ENCODE measurements at places on chromosomes 5 and 9.

DNA sequence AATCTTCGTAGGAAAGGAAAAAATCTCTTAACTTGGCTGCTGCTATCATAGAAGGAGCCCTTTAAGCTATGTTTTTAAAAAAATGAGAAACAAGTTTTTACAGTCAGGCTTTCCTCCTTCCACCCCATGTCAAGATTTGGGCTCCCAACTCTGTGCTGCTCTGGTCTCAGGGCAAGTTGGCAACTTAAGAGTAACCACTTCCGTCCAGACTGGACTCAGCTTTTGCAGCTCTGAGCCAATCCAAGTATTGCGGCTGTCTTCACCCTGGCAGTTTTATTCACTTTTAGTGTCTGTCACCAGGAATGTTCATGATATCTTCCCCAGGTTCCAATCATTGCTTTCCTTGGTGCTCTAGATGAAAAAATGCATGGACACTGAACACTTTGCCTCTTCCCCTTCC, 115.9 kb upstream of the GAS1 start:
- no peak for DNase-seq

DNA sequence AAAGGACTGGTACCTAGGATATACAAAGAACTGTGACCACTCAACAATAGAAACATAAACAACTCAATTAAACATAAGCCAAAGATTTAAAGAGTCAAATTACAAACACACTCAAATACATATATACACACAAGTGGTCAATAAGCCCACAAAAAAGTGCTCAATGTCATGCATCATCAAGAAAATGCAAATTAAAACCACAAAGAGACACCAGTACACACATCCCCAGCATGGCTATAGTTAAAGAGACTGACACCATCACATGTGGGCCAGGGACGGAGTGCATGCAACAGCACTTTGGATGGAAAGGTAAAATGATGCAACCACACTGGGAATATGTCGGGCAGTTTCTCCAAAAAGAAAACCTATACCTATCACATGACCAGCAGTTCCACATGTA, 89.7 kb downstream of the CAAP1 start:
- no peak for DNase-seq

DNA sequence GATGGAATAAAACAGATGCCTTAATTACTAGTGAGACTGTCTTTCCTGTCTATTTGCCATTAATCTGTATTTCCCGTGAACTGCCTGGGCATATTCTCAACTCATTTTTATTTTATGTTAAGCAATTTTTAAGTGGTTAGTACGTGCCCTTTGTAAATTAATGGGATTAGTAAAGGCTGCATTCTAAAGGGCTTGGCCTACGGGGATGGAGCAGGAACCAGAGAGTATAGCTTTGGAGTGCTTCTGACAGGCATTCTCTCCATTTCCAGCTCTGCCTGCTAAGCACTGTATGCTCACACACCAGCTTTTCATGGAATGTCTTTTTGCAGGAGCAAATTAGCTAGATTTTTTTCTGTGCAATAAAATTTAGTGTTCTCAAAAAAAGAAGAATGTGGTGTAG, 241.2 kb downstream of the MCTP1 start:
- no peak for DNase-seq

DNA sequence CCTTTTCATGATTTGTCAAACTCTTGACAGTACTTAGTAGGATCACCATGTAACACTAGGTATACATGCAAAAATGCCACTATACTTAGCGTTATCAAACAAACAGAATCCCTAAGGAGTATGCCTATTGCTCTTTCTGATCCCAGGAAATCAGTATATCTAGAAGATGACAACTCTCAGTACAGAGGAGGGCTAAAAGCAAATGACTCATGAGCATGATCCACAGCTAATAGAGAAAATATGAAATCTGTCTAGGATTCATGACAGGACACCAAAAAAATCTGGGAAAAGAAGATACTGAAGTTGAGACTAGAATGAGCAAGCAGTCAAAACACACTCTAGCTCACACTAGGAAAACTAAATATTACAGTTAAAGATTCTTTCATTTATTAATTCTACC, 89.2 kb downstream of the RAPGEF6 start:
- no peak for DNase-seq

GRCh38 chr9:135561391-135562234, at the start of gene PAEP:
PAEP (plus strand) TSS chr9:135561756.
- no peak for DNase-seq

DNA sequence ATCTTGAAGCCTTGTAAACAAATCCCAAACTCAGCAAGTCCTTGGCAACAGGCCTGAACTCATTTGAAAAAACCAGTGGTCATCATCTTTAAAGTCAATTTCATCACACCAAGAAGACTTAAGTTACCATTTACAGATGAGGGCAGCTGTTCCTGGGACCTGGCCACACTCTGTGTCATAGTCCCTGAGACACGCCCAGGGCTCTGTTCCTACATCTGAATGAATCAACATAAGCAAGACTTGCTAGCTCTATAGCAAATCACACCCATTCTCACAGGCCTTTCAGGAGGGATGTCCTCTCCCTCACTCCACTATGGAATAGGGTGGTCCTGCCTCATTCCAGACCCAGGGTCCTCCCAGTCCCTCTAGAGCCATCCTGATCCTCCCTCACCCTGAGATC, 142.8 kb downstream of the NSG2 start:
- DNase-seq = no peak

DNA sequence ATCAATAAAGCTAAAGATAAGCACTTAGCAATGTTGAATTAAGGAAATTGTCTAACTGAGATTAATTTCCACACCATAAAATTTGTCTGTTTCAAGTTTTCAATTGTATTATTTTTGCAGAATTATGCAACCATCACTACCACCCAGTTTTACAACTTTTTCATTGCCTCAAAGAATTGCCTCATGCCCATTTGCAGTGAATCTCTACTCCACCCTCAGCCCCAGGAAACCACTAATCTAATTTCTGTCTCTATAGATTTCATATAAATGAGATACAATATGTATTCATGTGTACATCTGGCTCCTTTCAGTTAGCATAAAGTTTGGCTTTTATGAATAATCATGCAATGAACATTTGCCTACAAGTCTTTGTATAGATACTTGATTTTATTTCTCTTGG, 72.9 kb downstream of the PTCD2 start:
- DNase-seq = no peak

DNA sequence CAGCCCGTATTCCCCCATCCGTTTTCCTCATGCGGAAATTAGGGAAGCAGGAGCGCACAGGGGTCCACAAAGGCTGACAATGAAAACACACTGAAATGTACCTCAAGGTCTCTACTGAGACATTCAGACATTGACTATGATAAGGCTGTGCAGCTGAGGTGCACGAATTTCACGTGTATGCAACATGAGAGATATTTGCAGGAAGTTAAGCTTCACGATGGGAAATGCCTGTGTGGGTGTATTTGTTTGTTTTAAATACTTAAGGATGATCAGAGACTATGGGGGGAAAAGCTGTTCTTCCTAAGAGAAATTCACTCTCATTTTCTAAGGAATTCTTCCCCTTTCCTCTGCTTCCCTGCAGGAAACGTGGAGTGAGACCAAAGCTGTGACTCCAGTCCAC, 2.6 kb upstream of the SPATA31E1 start:
- no peak for DNase-seq

DNA sequence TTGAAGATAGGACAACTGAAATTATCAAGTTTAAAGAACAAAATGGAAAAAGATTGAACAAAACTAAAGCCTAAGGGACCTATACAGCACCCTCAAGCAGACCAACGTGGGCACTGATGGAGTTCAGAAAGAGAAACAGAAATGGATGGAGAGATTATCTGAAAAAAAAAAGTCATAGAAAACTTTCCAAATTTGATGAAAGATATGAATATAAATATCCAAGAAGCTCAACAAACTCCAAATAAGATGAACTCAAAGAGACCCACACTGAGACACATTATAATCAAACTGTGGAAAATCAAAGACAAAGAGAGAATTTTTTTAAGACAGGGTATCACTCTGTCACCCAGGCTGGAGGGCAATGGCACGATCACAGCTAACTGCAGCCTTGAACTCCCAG, 128.6 kb upstream of the PUM3 start:
- no peak for DNase-seq

DNA sequence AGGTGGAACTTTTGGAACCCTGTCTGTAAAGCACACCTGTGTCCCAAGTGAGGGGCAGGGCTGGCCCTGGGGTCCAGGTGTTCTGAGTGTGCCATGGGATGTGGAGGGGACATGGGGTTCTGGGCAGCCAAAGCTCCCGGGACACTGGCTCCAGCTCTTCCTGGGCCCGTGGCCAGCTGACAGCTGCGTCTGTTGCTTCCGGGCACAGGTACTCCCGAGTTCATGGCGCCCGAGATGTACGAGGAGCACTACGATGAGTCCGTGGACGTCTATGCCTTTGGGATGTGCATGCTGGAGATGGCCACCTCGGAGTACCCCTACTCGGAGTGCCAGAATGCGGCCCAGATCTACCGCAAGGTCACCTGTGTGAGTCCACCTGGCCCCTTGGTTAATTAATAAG, 50.7 kb downstream of the WNK2 start:
- no peak for DNase-seq

DNA sequence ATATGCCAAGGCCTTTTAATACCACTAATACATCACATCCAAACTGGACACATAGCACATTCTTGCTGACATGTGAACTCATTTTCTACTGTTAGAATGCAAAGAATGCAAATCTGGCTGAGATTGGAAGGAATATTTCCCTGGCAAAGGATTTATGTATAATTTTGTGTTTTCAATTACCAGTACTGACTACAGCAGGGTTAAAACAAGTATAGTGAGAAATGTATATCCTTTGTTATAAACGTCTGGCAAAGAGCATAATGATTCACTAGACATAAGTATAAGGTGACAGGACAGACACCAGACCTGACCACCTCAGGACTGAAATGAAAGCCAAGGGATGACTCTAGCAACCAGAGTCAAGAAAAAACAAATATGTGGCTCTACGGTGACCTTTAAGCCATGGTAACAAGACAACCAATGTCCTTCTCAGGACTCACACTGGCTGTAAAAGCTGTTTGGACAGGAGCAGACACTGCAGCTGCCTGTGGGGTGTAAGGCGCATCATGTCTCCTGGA, 95.0 kb downstream of the MRPS27 start:
- no peak for DNase-seq

- DNase-seq = no peak
These were observed 40.5 kb upstream of the SH3PXD2B start for GRCh38 chr5:172494630-172495505.

Measured in NCI-H1048 (cell line).